ENCODE measurements at places on chromosomes 5 and 9. TPM values are rescaled to one million over a fixed set of nuclear protein-coding genes. Genes with fewer than 3 reads are reported as not detected.

- ATAC-seq: no peak
These were observed 39.2 kb downstream of the GRAMD2B start for GRCh38 chr5:126462239-126463014.

CENPK gene
- not detected for total RNA-seq

DNA sequence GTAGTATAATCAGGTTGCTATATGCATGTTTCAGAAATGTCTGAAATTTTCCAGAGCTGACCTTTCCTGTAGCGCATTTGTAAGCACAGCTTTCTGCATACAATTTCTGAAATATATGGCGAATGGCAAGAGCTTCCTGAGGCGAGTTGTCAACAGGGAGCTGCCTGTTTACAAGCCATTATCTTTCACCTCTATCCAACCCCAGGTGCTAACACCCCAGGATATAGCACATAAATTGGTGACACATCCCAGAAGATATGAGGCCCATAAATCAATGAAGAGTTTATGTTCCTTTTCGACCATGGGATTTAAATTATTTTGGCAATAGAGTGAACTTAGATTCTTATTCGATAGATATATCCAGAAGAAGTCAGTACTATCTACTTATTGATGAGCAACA is 379.8 kb downstream of the KDM4C start:
- ATAC-seq: no peak

- ATAC-seq: no peak
These were observed 38.5 kb upstream of the OR2S2 start for GRCh38 chr9:35996358-35996970.

DNA sequence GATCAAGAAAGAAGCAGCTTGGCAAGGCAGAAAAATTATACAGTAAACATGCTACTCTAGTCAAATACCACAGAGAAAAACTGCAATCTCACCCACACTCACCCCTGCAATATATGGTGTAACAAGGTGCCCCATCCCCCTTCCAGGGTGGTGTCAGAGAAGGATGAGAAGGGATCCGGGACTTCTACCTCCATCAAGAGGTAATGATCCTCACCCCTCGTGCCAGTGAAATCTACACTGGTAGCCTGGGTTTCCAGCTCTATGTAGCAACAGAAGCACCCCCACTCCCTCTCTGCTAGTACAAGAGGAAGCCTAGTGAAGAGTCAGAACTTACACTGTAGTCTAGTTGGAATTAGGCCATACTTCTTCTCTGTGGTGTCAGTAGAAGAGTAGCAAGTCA is 18.9 kb downstream of the SLCO4C1 start:
- no peak for ATAC-seq

DNA sequence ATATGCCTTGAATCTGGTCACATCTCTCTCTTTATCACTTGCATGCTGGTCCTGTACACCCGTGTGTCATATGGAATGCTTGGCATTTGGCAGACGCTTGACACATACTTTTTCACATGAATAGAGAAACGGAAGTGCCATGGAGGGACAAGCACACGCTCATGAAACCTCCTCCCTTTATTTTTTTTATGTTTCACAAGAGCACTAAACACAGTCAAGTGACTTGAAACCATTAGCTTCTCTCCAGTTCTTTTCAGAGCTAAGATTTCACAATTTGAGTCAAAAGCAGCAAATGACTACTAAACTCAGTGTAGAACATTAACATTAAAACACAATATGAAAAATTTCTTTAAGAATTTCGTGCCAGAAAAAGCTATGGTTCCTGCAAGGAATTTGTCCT is 151.1 kb downstream of the DOCK2 start:
- no peak for ATAC-seq

GRCh38 chr9:131618071-131618479 is 72.8 kb downstream of the PRRT1B start:
- peak; percentile 72 for ATAC-seq

STKLD1 gene
- total RNA-seq: not detected

LRRC14B gene
- total RNA-seq: not detected

- ATAC-seq: no peak
These were observed 137.8 kb upstream of the ANKH start for GRCh38 chr5:15009420-15009819.

DNA sequence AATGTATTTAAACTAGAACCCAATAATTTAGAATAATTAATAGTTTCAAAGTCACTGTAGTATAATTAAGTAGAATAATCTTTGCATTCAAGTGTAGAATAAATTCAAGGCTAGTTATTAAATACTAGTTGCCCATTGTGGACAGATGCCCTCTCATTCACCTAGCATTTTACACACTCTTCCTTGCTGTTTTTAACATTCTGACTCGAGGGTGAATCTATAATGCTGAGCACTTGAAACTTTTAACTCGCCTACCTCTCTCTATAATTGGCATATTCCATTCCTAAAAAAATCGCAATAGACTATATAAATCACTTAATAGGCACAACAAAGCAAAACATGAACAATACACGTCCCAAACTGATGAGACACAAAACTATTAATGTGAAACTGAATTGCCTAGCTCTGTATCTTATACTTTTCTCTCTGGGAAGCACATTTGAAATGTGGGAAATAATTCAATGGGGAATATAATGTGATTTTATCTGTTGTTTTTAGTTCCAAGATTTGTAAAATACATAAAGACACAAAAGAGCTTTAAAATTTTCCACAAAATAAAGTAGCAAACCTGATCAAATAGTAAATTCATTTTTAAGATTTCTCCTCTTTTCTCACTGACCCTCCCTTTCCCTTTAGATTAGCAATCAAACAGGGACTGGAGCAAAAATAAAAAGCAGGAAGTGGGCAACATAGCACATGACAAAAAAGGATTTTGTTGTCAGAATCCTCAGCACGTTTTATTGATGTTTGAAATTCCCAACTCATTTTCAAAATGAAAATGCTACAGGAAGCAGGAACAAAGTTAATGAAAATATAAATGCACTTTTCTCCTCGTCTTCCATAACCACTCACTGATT is 295.6 kb downstream of the PDE4D start:
- no peak for ATAC-seq

ARHGEF28 gene
- 28.0 TPM for total RNA-seq

- no peak for ATAC-seq
These were observed 36.2 kb downstream of the NFIB start for GRCh38 chr9:14277761-14278160.

DNA sequence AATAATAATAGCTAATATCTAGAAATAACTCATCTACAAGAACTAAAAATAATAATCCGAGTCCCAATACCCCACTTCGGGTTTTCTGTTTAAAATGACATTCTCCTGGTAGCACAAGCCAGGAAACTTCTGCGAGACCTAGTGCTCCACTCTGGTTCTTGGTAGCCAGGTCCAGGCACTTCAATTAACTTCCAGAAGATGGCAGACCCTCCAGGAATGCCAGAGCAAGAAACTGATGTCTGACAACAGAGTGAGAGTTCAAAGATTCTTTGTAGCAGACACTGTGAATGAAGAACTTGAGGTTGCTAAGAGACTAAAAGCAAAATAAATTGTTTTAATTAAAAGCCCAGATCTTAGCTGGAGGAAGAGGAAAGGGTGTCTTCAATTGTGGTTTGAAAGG is 1963.3 kb upstream of the CDH9 start:
- ATAC-seq: no peak

DNA sequence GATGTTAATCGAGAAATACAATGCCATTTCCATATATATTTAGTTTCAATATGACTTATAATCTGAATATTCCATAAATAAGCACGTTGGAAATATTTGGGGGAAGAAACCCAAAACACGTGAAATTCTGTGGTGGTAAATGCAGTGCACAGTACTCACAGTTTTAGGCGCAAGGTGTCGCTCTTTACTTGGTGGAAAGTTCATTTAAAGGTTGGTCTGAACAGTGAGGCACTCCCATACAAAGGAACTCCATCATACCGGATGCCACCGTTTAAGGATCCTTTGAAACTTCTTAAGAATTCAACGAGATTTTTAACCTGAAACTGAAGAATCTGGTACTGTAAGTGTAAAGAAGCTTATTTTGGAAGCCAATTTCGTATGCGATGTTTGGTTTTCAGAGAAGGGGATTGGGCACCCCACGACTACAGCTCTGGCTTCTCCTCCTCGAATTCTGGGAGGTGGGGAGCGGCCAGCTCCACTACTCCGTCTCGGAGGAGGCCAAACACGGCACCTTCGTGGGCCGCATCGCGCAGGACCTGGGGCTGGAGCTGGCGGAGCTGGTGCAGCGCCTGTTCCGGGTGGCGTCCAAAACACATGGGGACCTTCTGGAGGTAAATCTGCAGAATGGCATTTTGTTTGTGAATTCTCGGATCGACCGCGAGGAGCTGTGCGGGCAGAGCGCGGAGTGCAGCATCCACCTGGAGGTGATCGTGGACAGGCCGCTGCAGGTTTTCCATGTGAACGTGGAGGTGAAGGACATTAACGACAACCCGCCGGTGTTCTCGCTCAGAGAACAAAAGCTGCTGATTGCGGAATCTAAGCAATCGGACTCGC is at the start of gene PCDHA11:
Gene PCDHA11, plus strand, starts transcription at position 237 of the 834 bp plus-strand sequence. Its CDS starts 147 bp downstream, at position 384.
- no peak for ATAC-seq

ZDHHC11B gene
- total RNA-seq: 9.5 TPM

SLC46A2 gene
- not detected for total RNA-seq

GRCh38 chr9:69307446-69308205 is 17.4 kb upstream of the ENTREP1 start:
- peak; percentile 70 for ATAC-seq

- ATAC-seq: no peak
These were observed 86.1 kb downstream of the SV2C start for GRCh38 chr5:76169146-76169905.

DNA sequence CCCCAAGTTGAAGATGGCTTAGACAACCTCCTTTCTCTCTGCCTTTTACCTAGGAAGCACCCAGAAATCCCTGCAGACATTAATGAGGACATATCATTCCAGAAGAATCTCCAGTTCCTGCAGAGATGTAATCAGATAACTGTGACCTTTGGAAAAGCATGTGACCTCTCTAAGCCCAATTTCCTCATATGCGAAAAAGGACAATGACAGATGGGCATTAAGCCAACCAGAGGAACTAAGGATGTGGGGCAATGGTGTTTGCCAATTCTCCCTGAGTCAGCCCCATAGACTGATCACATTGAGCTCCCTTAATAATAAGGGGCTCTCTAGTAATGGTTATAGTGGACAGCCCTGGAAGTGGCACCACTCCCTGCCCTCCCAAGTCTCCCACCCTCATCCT is 10.1 kb upstream of the FOXI1 start:
- ATAC-seq: no peak

DNA sequence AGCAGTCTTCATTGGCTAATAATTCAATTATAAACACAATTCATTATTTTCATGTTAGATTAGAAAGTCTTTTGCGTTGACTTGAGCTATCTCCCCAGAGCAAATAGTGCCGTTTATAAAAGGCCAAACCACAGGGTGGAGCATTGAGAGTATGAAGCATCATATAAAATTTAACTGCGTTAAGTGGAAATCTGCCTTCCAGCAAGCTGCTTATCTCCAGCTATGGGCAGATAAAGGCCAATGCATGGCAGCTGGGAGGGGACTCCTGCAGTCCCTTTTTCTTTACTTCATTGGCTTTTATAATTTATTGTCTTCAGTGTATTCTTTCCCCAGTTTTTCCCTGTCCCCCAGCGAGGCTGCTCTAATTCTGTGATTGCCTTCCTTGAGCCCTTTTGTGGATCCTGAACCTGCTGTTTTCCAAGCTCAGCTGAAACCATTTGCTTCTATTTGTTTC is 113.7 kb downstream of the TMEM232 start:
- no peak for ATAC-seq

DNA sequence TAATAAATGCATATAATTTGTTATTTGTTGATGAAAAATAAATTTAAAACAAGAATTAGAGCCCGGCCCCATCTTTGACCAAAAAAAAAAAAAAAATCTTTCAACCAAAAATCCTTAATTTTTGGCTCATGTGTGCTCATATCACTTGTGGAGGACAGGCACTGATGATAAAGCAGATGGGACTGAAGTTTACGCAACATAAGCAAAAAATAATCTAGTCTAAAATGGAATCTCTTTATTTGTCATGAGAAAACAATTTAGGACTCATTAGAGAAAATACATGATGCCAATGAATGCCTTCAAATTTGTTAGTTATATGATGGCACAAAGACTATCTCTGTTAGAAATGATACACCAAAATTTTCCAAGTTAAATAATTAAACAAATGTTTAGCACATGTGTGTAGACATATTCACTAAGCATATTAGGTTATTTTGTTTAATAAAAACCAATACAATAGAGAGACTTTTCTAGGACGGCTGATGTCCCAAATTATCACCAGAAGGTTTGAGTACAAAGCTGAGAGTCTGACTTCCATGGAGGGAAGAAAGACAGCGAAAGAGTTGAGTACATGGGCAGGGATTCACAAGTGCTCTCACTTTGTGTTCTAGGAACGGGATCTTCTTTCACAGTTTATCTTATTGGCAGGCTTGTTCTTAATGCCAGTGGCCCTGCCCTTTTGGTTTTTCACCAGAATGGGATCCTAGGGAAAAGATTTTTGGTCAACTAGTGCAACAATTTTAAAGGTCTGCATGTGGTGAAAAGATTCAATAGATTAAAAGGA is 621.4 kb downstream of the RAB3C start:
- ATAC-seq: no peak

SMIM33 gene
- not detected for total RNA-seq

- peak; percentile 55 for ATAC-seq
These were observed 61.2 kb upstream of the TAF11L2 start for GRCh38 chr5:17436761-17437221.

- no peak for ATAC-seq
These were observed 39.4 kb upstream of the MAP1B start for GRCh38 chr5:72067682-72068470.

All from gastroesophageal sphincter (tissue), 4 donors.